Natural killer cell (primary cell): ENCODE measurements at places on chromosomes 4 and X.

DNA sequence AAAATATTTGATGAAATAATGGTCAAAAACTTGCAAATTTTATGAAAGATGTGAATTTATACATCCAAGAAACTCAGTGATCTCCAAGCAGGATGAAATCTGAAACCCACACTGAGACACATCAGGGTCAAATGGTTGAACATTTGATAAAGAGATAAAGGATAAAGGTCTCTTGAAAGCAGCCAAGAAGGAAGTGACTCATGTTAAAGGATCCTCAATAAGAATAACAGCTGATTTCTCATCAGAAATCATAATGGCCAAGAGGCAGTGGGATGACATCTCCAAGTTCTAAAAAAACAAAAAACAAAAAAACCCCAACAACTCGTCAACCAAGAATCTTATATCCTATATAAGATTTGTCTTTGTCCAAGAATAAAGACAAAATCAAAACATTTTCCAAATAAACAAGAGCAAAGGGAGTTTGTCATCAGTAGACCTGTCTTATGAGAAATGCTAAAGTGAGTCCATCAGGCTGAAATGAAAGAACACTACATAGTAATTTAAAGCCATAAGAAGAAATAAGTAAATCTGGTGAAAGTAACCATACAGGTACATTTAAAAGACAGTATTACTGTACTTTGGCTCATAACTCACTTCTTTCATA is 121.7 kb downstream of the PDS5A start:
- no peak for DNase-seq

- DNase-seq, result no peak
Measured at GRCh38 chr4:1348014-1348513, 1.1 kb downstream of the UVSSA start.

GRCh38 chrX:19990151-19990555 is 708 bp downstream of the BCLAF3 start:
- DNase-seq, result no peak

- DNase-seq, result no peak
Measured at GRCh38 chr4:113607147-113607720, 154.3 kb downstream of the CAMK2D start.

DNA sequence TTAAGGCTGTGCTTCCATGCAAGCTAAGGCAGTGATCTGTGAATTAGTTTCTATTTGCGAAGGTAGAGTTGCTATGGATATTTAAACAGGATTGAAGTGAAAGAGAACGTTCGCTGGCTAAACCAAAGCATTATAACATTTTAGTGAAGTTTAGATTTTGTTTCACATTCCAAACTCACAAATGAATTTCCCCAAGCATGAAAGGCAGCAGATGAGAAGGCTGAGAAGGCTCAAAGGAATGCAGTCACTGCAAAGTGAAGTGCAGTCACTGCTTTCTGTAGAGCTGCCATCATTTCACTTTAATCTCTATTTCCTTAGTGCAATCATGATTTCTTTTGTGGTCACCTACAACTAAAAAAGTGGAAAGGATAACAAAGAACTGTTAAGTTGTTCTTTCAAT is 334.7 kb upstream of the NR3C2 start:
- no peak for DNase-seq

DNA sequence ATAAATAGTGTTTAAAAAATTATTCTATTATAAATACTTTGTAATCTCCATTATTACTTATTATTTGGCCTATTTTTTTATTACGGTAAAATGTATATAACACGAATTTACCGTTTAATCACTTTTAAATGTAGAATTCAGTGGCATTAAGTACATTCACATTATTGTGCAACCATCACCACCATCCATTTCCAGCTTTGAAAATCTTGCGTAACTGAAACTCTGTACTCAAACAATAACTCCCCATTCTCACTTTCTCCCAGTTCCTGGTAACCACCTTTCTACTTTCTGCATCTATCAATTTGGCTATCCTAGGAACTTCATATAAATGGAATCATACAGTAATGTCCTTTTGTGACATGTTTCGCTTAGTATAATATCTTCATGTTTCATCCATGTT is 45.7 kb downstream of the PASD1 start:
- DNase-seq, result no peak

GRCh38 chr4:125390126-125390525 is 75.4 kb downstream of the FAT4 start:
- no peak for DNase-seq

DNA sequence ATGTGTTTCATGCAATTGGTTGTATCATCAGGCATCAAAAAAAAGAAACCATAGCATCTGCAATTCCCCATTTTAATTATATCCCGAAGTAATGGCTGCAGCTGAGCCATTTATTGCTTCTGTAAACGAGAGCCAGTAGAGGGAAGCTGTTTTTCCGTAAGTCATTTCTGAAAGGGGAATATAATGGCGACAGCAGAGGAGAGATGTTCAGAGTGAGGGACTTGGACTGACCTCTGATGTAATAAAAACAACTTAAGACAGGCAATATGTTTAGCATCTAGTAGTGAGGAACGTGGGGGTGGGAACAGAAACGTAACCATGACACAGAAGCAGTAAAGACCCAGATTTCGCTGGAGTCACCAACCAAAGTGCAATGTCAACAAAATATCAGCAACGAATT is 31.5 kb upstream of the NAA11 start:
- no peak for DNase-seq

- no peak for DNase-seq
Measured at GRCh38 chrX:75522565-75523431, at the start of gene ZDHHC15. Gene ZDHHC15, minus strand, starts transcription at chrX:75523037. Its CDS starts 13 bp downstream, at chrX:75523024.

DNA sequence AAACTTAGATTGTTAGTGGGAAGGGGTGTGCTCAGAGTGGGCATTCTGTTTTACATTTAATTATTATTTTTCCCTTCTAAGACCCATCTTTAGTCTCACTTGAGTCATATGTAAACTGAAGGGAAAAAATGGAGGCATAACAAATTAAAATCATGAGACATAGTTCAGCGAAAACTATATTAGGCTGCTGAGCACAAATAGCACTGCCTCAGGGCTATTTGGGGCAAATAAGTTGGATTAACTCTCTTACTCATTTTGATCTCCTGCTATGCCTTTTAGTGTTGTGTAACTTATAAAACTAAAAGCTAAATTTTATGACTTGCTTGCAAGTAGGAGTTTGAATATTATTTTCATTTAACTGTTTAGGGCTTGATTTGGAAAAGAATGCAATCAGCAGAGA is 1329.2 kb upstream of the PCDH7 start:
- DNase-seq, result no peak

DNA sequence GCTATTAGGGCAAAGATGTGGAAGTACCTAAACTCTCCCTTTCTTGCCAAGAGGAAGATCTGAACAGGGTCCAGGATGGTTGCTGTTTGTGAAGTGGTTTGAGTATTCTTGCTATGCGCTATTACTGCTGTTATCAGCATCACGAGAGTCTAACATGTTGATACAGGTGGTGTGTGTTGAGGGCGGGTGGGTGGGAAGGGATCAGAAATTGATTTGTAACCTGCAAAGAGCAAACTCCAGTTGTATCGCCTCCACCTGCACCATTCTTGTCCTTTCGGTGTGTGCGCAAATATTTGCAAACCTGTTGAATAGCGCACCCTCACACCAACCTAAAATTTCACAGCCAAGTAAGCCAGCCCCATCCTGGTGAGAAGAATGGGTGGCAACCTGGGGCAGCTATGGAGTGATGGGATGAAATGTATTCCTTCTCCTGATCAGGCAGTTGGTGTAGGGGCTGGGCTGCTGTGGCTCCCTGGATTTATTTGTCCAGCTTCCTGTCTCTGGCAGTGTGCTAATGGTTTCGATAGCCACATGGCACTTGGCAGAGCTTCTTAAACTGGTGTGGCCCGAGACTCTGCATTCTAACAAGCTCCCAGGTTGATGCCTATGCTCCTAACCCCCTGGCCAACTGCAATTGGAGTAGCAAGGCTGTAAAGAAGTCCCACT is 102.6 kb upstream of the SCML1 start:
- no peak for DNase-seq

GRCh38 chr4:142324572-142324971 is 521.5 kb downstream of the INPP4B start:
- no peak for DNase-seq

DNA sequence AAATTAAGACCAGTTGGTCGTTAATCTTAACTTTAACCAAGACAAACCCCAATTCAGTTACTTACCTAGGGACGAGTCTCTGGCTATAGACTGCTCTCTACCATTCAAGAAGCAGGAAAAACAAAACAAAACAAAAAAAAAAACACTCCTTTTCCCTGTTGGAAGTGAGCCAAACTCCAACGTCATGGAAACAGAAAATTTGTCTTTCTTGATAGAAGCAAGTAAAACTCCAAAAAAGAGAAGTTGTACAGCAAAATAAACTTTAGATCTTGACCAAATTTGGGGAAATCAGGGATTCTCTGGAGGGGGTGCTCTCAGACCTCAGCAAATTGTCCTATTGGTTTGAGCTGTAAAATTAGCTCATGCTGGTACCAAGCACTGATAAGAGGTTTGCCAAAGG is 3.7 kb downstream of the CNGA1 start:
- no peak for DNase-seq

- DNase-seq, result no peak
Measured at GRCh38 chrX:129522184-129523078, 859 bp downstream of the SMARCA1 start.

- DNase-seq, result no peak
Measured at GRCh38 chrX:124269881-124270280, 62.6 kb upstream of the TEX13D start.

- no peak for DNase-seq
Measured at GRCh38 chr4:15054541-15054940, 52.3 kb downstream of the CPEB2 start.

DNA sequence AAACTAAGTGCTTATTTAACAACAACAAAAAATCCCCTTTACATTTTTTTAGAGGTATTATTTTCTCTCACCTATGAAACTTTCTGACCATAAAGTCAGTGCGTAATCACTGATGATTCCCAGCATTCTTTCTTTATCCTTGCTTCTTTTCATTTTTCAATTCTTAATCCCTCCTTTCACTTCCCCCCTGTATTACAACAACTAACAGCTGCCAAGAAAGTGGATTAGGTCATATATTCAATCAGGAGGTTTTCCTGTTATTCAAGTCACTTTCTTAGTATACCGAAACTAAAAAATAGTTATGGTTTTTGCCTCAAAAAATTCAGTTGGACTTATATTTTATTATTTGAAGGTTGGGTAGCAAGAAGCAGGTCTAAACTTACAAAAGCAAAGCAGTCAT is 2.1 kb upstream of the STAP1 start:
- no peak for DNase-seq

GRCh38 chr4:145061318-145061920 is 36.6 kb downstream of the ANAPC10 start:
- peak; percentile 67 for DNase-seq

DNA sequence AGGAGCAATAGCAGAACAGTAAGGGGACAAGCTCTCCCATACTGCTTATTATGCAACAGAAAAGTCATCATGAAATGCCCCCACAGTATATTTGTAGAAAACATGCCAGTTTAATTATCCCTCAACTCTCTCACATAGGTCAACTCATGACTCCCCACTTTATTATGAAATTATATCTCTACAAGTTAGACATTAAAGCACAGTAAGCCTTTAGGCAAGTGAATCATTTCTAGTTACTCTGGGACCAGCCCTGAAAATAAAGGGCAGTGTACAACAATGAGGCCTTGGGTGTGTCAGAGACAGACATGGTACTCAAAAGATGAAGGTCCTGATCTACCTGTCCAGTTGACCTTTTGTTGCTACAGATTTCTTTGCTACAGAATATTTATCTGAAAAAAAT is 191.9 kb downstream of the FBXW7 start:
- DNase-seq, result no peak

- no peak for DNase-seq
Measured at GRCh38 chr4:72118017-72118416, 86.2 kb downstream of the NPFFR2 start.

DNA sequence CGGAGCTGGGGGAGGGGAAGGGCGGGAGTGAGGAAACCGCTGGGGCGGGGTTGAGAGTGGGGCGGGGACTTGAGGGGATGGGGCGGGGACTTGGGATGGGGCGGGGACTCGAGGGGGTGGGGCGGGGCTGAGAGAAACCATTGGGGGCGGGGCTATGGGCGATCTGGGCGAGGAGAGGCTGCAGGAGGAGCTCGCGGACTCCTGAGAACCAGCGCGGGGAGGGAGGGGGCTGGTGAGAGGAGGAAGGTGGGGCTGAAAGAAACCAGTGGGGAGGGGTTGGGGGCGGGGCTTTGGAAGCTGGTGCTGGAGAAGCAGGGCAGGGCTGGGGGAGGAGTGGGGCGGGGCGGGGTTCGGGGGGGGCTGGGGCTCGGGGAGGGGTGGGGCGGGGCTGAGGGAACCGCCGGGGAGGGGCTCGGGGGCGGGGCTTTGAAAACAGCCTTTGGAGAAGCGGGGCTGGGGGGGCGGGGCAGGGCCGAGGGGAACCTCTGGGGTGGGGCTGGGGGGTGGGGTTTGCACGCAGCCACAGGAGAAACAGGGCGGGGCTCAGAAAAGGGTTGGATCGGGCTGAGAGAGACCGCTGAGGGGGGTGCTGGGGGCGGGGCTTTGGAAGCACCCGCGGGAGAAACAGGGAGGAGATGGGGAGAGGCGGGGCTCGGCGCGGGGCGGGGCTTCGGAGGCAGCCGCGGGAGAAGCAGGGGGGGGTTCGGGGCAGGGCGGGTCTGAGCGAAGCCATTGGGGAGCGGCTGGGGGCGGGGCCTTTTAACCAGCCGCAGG is 777 bp upstream of the EOLA2 start:
- DNase-seq, result peak; percentile 93

DNA sequence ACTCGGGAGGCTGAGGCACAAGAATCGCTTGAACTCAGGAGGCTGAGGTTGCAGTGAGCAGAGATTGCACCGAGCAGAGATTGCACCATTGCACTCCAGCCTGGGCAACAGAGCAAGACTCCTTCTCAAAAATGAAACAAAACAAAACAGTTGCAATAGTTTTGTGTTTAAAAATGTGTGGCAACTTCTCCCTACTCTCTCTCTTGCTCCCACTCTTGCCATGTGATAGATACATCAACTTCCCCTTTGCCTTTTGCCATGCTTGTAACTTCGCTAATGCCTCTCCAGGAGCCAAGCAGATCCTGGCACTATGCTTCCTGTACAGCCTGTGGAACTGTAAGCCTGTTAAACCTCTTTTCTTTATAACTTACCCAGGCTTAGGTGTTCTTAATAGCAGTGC is 52.5 kb upstream of the INTU start:
- DNase-seq, result no peak

- no peak for DNase-seq
Measured at GRCh38 chr4:30721185-30722091, 1.3 kb downstream of the PCDH7 start.

- no peak for DNase-seq
Measured at GRCh38 chr4:24071612-24072372, 181.9 kb upstream of the PPARGC1A start.

- no peak for DNase-seq
Measured at GRCh38 chrX:53155512-53156206, 61.7 kb downstream of the KANTR start.

DNA sequence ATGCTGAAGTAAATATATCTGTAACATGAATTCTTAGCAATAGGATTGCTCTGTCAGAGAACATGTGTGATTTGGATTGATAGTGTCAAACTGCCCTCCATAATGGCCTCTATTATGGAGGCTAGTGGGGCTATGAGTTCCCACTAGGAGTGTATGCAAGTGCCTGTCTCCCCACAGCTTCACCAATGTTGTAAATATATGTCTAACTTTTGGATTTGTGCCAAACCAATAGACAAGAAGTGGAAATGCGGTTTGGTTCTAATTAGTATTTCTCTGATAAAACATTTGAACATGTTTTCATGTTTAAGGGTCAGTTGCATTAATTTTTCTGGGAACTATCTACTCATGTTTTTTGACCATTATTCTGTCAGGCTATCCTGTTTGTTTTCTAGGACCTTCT is 28.1 kb downstream of the GPAT3 start:
- no peak for DNase-seq
